ENCODE measurements at places on chromosomes 4 and X.

- DNase-seq = peak; percentile 40
These were observed 29.9 kb downstream of the CLRN2 start for GRCh38 chr4:17544831-17545234.

DNA sequence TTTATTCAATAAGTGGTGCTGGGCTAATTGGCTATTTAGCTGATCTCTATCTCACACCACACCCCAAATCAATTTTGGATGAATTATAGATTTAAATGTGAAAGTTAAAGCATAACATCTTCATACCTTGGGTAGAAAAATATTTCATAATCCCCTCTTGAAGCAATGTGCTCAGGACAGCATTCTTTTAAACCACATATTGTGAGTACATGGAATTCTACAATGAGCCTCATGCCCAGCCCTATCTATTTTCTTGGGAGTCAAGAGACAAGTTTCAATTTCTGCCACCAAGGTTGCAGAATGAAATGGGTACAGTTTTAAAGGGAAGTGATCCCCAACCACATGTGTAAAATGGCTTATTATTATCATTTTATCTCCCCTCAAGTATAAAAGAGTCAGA, 30.6 kb upstream of the GPRIN3 start:
- no peak for DNase-seq

DNA sequence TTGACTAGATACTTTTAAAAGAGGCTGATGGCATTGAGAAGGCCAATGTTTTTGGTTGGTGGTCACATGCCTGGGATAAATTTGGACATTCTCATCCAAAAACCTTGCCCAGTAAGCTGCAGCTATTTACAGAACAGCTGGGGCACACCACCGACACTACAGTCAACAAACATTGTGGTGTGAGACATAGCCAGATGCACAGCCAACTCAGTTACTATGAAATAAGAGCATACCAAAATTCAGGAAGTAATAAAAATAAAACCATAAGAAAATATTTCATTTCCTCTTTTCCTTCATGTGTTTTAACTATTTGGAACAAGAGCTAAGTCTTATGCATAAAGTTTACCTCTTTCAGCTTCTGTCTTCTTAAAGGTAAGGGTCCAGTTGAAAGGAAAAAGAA, 8.8 kb downstream of the PPM1K start:
- DNase-seq = no peak

DNA sequence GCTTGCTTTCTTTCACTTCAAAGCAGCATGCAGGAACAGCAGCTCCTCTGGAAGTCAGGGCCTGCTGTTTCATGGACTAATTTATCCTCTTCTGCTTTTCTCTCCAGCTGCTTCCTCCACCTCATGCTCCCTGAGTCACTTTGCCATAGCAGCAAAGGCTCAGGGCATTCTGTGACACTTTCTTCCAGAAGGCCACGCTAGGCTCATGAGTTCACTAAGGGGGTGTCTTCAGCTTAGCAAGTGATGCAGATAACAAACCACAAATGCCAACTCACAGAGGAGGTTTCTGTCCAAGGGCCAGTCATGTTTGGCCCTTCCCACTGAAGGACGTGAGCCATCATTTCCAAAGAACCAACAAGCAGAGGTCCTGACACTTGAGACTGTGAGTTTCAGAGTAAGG, 200.2 kb downstream of the ADGRA3 start:
- no peak for DNase-seq

- no peak for DNase-seq
These were observed 277.3 kb upstream of the TRPC5 start for GRCh38 chrX:112359906-112360305.

GRCh38 chrX:78687586-78687985, 28.5 kb upstream of the RTL3 start:
- no peak for DNase-seq

DNA sequence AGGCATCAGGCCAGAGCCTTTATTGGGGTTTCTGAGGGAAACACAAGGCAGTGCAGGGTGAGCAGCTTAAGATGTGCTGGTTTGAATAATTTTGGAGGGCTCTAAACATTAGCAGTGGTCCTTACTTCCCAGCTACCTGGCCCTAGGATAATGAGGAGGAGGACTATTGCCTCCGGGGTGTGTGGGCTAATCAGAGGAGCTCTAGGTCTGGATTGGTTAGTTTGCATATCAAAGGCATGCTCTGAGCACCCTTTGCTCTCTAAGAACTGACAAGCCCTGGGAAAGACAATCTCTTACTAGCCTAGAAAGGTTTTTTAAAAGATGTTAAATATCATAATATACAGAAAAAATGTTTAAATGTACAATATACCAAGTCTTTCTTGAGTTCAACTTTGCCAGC, 58.4 kb downstream of the RXFP1 start:
- no peak for DNase-seq

- DNase-seq = no peak
These were observed 136.2 kb downstream of the EVC2 start for GRCh38 chr4:5572114-5572513.

- DNase-seq = no peak
These were observed 70.8 kb upstream of the BCOR start for GRCh38 chrX:40168480-40169011.

DNA sequence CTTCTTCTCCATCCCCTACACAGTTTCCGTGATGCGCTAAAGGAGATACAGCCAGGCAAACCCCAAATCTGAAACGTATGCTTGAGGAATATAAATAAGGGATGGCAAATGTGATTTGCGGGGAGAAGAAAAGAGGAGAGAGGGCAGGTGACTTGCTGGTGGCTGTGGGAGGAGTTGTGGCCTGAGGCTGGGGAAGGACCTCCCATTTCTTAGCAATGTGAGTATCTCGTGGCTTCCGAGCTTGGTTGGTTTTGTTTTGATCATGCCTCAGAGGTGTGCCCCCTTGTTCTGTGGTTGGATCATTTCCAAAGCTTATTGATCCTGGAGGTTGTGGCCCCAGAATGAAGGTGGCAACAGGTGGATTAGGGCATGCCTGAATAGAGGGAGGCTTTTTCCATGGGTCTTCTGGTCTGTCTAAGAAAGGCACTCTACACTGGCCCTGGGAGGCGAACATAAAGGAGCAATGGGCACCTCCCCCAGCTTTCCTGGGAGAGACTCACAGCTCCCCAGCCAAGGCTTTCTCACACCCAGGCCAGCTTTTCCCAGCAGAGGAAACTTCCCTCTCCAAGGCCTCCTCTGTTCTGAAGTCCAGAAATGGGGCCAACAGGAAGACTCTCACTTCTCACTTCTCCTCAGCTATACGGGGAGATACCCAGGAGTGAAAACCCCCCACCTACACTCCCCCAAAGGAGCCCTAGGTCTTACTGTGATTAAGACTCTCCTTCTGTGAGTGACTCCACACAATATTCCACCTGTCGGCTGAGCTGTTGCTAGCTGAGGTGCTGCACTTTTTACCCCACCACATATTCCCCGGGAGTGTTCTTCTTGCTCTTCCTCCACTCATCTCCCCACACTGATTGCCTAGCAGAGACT, 40.0 kb downstream of the C4orf51 start:
- DNase-seq = no peak

GRCh38 chr4:4670869-4671268, 129.0 kb upstream of the STX18 start:
- DNase-seq = no peak

- peak; percentile 43 for DNase-seq
These were observed 465 bp downstream of the BMPR1B start for GRCh38 chr4:94758141-94758699.

GRCh38 chr4:36274158-36274557, 7.3 kb upstream of the DTHD1 start:
- no peak for DNase-seq

- DNase-seq = no peak
These were observed 1508.3 kb upstream of the TENM3 start for GRCh38 chr4:180734753-180735432.

- no peak for DNase-seq
These were observed 34.4 kb upstream of the COX18 start for GRCh38 chr4:73103799-73104503.
